GM04504 (cell line): ENCODE measurements at places on chromosomes 2 and 18.

- DNase-seq = no peak
Observed at GRCh38 chr2:228700638-228701037, 519.2 kb upstream of the SPHKAP start.

DNA sequence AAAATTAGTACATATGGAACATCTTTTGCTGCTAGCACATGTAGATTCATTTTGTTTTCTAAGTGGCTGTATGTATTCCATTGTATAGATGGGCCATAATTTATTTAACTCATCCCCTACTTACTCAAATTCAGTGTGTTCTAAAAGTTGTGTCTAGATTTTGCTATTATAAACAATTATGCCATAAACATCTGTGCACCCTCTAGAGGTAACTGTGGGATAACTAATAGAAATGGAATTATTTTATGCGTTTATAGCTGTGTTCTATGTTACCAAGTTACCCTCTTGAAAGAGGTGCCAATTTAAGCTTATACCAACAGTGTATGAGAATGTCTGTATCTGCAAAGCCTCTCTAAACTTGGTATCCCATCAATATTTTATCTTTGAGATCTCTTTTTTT is 100.4 kb downstream of the MMADHC start:
- DNase-seq = no peak

- no peak for DNase-seq
Observed at GRCh38 chr18:56748698-56749268, 97.6 kb downstream of the WDR7 start.

GRCh38 chr2:121101093-121101715 is 183.8 kb downstream of the TFCP2L1 start:
- no peak for DNase-seq

GRCh38 chr2:136057802-136058140 is 60.2 kb downstream of the CXCR4 start:
- DNase-seq = no peak

- DNase-seq = peak; percentile 32
Observed at GRCh38 chr2:38716185-38716584, 35.0 kb downstream of the SRSF7 start.

DNA sequence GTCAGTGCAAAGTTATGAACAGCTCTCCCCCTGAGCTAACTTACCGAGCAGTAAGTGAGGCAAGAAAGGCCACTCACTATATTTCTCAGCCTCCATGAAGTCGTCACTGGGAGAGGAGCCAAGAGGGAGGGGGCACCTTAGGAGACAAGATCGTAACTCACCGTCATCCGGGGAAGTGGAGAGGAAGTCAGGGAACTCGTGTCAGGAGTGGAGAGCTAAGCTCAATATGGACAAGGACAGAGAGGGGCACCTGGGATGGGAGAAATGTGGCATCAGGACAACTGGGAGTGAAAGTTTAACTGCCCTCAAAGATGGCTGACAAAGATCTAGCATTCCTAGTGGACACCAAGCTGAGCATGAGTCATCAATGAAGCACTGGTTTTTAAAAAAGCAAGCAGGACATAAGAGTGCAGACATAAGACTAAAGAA is 37.1 kb downstream of the BCL11A start:
- peak; percentile 61 for DNase-seq

DNA sequence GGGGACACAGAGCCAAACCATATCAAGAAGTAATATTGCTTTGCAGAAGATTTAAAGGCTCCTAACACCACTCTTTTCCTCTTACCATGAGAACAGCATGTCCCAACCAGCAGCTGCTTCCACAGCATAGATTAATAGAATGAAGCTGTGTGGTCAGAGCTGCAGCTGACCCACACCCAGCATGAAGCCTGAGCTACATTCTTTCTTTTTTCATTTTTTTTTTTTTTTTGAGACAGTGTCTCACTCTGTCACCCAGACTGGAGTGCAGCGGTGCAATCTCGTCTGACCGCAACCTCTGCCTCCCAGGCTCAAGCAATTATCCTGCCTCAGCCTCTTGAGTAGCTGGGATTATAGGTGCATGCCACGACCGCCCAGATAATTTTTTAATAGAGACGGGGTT is 289.8 kb downstream of the RAD51AP2 start:
- DNase-seq = no peak

- no peak for DNase-seq
Observed at GRCh38 chr2:48320742-48321141, 209.2 kb upstream of the STON1 start.

DNA sequence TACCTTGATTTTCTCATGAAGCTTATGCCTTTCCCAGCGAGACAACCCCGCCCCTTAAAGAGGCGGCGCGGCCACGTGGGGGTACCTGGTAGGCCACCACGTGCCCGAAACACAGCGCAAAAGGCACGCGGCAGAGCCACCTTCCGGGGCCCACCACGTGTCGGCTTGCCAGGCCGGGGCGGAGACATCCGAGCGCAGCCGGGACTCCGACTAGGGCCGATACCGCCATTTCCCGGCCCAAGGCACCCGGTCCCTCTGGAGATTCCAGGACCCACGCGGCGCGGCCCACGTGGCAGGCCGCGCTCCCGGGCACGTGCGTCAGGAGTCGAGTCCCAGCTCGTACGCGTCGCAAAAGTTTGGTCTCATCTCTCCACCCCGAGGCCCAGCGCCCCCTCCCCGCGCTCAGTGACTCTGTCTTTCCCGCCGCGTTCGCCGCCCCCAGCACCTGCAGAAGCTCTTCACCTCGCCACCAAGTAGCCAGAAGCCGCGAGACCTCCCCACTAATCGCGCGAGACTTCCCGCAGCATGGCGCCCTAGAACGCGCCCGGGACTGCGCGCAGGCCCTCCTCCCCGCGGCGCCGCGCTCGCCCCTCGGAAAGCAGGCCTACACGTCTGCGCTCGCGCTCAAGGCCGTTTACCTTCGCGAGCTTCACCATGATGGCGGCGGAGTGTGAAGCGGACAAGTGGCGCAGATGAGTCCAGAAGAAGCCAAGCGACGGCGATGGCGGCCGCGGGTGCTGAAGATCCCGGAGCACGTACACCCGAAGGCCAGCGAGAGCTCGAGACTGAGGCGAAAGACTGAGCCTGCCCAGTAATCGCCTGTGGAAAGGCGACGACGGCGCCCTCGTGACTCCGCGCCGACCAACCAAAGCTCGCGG is at the start of gene NCL:
Gene NCL (minus strand): TSS at position 787 of the 878 bp plus-strand sequence. CDS start 131 bp downstream, at position 656.
- peak; percentile 96 for DNase-seq

DNA sequence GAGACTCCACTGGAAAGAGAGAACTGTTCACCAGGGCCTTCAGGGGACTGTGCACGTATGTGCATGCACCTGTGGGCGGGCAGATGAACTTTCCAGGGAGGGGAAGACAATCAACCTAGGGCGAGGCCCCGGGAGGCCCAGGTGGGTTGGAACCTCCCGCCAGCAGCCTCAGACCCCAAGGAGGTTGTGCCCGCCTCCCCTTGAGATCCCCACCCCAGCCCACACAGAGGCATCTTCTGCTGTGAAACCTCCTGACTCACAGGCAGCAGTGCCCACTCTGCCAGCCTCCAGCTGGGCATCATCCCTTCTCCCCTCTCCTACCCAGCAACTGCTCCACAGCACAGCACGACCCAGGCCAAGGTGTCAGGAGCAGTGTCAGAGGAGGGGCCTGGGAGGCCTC is 54.4 kb downstream of the FAM178B start:
- DNase-seq = no peak
